Activated B cell treated with CpG ODN at 0.5 μM for 24 hours (primary cell): ENCODE measurements at places on chromosomes 3 and 15. TPM values are rescaled to one million over a fixed set of nuclear protein-coding genes. Genes with fewer than 3 reads are reported as not detected.

- DNase-seq: no peak
Observed at GRCh38 chr3:69182588-69183316, 60.4 kb upstream of the LMOD3 start.

Gene BMF
- 353 and 376 TPM in 2 replicates for total RNA-seq

Gene EFCC1
- total RNA-seq: not detected in 2 replicates

GRCh38 chr15:75705854-75706681, 6.6 kb downstream of the CSPG4 start:
- DNase-seq: no peak

DNA sequence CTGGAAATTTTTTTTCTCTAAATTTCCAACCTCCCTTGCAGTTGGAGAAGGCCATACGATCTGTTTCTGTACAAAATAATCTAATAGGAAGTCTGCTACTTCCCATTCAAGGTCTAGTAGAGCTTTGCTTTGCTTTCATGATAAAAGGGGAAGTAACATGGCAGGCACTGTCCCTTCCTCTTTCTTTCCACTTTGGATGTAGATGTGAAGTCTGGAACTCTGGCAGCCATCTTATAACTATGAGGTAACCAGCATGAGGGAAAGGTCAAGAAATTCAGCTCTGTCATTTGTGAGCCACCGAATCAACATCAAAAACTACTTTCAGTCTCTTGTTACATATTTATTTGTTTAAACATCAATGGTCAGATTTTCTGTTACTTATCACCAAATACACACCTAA, 156.3 kb downstream of the MTHFS start:
- no peak for DNase-seq

GRCh38 chr3:175896655-175897054, 1037.5 kb downstream of the NAALADL2 start:
- DNase-seq: no peak

DNA sequence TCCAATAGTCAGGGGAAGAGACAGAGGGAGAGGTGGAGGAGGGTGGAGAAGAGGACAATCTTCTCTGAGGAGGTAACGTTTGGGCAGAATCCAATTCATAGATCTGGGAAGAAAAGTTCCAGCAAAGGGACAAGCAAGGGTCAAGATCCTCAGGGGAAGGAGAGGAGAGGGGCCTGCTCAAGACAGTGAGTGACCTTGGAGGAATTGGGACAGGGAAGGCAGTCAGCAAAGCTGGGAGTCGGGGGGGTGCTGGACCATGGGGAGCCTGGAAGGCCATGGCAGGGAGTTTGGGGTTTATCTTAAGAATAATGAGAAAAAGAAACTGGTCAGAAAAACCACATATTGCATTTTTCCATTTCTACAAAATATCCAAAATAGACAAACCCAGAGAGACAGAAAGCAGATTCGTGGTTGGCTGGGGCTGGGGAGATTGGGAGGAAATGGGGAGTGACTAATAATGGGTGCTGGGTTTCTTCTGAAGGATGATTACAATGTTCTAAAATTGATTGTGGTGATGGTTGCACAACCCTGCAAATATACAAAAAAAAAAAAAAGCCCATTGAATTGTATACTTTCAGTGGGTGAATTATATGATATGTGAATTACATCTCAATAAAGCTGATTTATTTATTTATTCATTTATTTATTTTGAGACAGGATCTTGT, 19.6 kb upstream of the SRP14 start:
- DNase-seq: no peak

Gene LINGO1
- not detected in 2 replicates for total RNA-seq

Gene LRRC28
- 20.1 and 21.2 TPM in 2 replicates for total RNA-seq

GRCh38 chr3:82053236-82053635, 291.8 kb upstream of the GBE1 start:
- DNase-seq: no peak

GRCh38 chr3:126358816-126359181, 1.6 kb upstream of the KLF15 start:
- no peak for DNase-seq

DNA sequence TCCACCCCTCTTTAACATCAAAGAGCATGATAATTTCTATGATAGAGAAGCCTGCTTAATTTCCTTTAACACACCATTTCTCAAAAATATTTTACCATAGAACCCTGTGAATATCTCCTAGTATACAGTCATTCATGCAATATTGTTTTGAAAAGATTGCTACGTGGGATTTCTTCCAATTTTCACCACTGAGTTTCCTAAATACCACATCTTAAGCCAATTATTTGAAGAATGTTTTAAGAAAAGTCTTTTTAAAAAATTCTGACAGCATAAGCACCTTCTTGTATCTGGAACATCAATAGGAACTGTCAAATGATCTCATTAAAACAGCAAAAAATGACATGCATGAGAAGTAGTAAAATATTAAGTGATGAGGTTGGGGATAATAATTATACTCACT, 1126.7 kb downstream of the TUSC7 start:
- DNase-seq: no peak

Gene RTP4
- total RNA-seq: 7.4 and 9.0 TPM in 2 replicates

Gene SAMD7
- total RNA-seq: 0.20 TPM in 1 of 2 replicates, not detected in the other

Gene EDEM1
- total RNA-seq: 171 and 185 TPM in 2 replicates

- DNase-seq: no peak
Observed at GRCh38 chr3:452221-452620, 255.7 kb downstream of the CHL1 start.

Gene MASP1
- total RNA-seq: not detected in 2 replicates

- DNase-seq: no peak
Observed at GRCh38 chr15:78007964-78008886, 69.3 kb downstream of the TBC1D2B start.

Gene SLC15A2
- total RNA-seq: 8.5 and 16.0 TPM in 2 replicates

DNA sequence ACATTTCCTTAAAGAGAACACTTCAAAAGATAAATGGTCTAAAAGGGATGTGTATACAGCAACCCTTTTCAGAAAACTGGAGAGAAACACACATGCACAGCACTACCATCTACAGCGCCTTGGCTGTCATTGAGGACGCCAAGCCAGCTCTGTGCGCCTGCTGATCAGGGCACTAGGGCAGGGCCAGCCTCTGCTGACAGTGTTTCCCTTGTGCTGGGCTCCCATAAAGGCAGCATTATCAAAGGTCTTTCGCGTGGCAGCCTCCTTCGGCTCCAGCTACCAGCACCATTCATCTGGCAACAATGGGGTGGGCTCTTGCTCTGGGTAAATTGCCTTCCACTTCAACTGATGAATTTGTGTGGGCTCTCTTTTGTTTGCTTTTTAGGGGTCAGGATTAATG, 53.4 kb downstream of the LDHAL6B start:
- no peak for DNase-seq

DNA sequence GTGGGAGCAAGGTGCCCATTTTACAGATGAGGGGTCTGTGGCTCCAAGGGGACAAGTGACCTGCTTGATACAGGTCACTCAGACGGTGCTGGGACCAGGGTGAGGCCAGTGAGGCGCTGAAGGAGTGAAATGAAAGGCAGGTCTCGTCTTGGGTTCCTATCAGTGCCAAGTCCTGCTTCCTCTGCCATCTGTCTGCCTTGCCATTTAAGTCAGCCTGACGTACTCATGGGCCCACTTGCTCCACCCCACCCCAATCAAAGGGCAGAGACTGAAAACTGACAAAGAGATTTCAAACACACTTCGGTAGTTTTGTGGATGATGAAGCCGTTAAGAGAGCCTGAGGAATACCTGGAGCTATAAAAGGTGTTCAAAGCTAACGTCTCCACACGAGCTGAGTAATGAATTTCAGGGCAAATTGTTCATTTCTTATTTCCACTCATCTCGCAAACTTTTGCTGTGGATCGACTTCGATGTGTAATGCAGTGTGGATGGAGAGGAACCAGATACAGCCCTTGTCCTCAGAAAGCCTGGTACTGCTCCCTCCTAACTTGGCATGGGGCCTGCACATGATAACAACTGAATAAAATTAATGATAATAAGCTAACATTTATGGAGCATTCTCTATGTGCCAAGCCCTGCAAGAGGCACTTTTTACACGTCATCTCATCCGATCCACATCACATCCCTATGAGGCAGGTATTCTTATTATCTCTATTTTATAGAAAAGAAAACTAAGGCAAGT, 36.6 kb downstream of the ATP2B2 start:
- DNase-seq: no peak

DNA sequence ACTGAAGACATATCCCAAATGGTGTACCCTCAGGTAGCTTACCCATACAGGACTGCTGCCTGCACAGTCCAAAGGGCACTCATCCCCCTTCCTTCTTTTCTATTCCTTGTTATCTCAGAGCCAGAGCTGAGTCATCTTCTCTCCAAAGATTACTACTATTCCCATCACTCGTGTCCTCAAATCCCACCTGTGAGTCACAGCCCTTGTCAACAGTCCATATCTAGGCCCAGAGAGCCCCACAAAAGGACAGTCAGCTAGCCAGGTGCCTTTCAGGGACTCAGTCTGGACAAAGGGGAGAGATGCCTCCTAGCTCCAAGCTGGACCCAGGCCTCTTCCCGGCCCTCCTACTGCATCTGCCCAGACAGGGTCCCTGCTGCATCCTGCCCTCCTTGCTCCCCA, 11.0 kb downstream of the PARP16 start:
- no peak for DNase-seq

DNA sequence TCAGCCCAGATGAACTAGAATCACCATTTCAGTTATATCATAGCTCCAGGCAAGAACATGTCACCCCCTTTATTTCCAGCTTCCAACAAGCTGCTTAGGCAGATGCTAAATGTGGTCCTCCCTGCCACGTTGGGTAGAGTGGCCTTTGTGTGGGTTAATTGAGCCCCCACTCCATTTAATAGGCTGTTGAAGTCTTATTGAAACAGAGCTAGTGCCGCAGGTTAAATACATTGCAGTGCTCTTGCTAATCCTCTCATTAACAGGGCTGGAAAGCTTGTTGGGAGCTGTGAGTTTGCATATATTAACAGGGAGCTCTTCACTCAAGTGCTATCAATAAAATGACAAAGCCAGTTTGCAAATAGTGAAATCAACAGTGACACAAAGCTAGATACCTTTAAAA, 248.4 kb upstream of the CMC1 start:
- DNase-seq: no peak

DNA sequence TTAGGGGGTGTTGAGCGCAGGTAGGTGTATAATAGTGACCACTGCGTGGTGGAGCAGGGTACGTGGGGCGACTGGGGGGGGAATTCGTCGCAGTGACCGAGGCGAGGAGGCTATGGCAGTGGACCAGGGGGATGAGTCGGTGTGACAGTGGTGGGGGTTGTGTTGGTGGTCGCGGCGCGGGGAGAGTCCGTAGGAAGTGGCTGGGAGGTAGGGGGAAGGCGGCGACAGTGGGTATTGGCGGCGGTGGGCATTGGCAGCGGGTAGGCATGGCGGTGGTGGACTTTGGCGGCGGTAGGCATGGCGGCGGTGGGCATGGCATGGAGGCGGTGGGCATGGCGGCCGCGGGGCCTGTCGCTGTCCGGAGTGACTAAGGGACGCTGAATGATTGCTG, 739 bp downstream of the SNRPN start:
- DNase-seq: no peak
